ENCODE measurements at places on chromosomes 1 and 21.

DNA sequence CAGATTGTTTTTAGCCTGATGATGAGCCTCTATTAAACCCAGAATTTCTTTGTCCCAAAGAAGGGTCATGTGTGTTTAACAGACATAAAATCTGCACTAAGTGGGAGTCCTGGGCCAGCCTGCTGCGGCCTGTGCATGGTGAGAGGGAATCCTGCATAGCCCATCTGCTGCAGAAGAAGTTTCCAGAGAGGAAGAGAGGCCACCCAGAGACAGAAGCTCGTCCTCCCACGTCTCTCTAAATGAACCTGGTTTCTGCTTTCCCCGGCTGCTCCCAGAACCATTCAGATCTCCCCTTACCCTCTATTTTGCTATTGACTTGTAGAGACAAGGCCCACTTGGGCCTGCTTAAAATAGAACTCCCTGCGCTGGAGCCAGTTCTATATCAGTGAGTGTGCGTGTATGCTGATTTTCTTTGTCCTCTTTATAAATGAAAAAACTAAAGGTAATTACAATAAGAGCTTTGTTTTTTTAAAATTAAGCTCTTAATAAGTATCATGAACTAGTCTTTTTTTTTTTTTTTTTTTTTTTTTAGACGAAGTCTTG is 142.8 kb upstream of the RAB4A start:
- no peak for DNase-seq

DNA sequence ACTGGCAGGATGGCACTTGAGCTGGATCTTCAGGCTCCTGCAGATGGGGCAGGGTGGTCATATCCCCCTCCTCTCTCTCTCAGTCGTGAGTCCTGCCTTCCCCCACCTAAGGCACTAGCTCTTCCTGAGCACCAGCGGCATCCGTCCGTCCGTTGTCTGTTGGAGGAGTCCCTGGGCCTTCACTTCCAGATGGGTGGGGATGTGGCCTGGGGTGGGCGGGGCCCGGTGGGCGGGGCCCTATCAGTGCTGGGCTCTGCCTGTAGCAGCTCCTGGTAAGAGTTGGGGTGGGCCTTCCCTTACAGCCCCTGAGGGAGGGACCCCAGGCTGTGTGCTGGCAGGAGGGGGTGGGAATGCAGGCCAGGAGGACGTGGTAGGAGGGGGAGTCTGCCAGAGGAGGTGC is 10.3 kb downstream of the LDLRAD2 start:
- DNase-seq = peak; percentile 75

DNA sequence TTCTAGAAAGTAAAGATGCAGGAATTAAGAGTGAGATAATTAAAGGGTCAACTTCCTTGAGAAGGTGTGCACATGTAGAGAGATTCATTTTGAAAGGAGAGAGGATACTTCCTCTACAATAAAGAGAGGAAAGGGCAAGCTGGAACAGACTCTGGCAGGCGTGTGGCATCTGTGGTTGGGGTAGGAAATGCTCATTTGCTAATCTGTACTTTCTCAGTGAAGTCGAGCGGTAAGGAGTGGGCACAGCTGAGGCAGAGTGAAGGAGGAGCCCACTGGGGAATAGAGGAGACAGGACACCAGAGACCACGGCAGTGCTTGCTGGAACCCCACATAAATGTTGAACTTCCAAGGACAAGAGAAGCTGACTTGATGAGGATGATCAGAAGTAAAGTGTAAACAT is 49.1 kb downstream of the PCSK9 start:
- DNase-seq = peak; percentile 30

GRCh38 chr21:19171585-19171984 is 768.0 kb upstream of the TMPRSS15 start:
- no peak for DNase-seq

DNA sequence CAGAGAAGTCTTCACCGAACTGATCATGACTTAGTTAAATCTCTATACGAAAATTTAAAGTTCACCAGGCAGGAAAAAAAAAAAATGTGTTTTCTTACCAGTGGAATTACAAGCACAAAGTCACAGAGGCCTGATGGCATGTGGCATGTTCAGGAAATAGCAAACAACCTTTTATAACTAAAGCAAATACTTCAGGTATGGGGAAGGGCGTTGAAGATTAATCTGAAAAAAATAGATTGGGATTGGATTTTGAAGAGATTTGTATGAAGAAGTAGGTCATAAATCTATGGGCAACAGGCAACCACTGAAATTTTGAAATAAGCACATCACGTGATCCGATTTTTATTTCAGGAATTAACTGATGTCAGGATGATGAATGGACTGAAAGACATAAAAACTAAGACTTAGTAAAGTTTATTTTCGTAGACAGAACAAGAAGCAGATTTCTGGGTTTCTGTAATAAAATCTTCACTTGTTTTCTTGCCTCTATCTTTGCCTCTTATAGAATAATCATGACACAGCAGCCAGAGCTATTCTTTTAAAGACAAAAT is 295.9 kb upstream of the ADGRL4 start:
- DNase-seq = no peak

DNA sequence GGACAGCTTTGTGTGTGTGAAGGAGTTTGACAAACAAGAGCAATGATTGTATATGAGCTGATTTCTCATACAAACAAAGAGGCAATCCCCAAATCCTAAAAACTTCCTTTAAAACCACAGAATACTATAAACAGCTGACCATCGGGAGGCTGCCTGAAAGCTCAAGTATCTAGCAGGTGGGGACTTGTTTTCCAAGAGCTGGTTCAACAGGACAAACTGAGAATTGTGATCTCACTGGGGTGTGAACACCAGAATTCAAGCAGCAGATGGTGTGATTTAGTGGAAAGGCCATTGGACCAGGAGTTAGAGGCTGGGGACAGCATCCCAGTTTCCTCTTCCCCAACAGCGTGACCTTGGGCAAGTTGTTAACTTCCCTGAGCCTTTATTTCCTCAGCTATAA is 13.9 kb downstream of the LMX1A start:
- DNase-seq = no peak

DNA sequence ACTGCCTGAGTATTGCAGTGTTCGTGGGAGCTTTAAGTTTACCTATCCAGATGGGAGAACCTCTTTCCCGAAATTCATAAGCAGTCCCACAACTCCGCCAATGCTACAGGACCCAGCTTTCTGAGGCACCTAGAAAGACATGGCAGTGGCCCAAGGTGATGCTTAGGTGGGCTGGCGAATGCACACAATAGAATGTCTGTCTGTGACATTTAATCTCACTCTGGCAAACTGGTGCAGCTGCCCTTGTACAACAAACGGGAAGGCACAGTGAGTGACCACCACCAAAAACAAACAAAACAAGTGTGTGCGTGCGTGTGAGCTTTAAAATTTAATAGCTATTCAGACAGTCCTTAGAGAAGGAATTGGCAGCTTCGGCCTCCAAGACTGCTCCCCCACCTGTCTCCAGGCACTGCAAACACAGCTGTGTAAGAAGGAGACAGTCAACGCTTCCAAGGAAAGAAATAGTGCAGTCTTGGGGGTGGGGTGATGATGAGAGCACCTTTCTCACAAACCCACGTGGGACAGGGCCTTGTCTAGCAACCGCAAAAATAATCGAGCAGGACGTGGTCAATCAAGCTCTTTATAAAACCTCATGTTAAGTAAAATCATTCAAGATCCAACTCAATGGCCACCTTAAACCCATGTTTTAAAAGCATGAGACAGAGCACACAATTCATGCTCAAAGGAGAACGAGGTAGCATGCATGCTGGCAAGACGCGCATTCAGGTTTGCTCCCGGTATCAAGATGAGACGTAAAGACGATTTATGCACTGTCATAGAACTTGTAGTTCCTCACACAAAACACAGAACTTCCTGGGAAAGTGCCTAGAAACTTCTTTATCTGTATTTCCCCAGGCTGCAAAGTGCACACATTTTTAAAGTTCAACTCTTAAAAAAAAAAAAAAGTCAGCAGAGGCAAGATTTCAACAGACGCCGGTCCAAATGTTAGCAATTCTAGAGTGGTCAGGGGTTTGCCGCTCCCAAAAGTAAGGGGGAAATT is 84.1 kb downstream of the TM2D1 start:
- DNase-seq = peak; percentile 82

GRCh38 chr21:44271558-44272283 is 10.0 kb upstream of the DNMT3L start:
- no peak for DNase-seq

DNA sequence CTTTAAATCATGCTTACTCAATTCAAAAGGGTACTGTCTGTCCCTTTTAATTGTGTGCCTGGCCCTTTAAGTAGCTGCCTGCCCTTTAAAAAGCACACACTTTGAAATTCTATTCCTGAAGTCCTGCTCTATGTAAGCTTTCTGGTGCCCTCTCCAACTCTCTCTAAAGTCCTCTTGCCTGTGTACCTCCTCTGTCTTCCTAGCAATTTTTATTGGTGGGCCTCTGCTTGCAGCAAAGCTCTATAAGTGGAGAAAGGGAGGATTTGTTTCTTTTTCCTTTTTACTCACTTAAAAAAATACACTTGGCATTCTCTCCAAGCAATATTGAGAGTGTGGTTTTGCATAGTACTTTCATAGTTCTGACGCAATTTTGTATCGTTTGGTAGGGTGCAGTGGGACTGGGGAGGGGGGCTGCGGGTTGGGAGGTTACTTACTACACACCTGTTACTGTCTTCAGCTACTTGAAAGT is 135.4 kb downstream of the LMO4 start:
- no peak for DNase-seq

- no peak for DNase-seq
Measured at GRCh38 chr1:186662752-186663151, 17.5 kb downstream of the PTGS2 start.

- peak; percentile 48 for DNase-seq
Measured at GRCh38 chr1:181062836-181063428, 25.6 kb upstream of the IER5 start.

- peak; percentile 91 for DNase-seq
Measured at GRCh38 chr1:46613661-46614603, 2.7 kb downstream of the MOB3C start.

DNA sequence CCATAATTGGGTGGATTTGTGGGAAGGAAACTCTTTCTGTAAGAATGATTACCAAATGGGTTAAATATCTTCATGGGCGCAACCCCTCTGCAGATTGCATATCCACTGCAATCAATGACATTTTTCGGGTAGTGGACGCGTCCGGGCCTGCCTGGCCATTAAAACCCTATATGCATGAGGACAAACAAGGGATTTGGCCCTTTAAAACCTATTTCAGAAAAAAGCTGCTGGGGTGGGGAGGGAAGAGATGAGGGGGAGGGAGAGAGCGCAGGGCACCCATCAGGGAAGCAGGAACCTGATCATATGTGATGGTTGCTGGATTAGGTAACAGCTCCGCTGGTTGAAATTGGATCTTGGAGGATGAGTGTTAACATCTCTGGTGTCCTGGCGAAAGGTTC is 228.8 kb downstream of the PBX1 start:
- no peak for DNase-seq

DNA sequence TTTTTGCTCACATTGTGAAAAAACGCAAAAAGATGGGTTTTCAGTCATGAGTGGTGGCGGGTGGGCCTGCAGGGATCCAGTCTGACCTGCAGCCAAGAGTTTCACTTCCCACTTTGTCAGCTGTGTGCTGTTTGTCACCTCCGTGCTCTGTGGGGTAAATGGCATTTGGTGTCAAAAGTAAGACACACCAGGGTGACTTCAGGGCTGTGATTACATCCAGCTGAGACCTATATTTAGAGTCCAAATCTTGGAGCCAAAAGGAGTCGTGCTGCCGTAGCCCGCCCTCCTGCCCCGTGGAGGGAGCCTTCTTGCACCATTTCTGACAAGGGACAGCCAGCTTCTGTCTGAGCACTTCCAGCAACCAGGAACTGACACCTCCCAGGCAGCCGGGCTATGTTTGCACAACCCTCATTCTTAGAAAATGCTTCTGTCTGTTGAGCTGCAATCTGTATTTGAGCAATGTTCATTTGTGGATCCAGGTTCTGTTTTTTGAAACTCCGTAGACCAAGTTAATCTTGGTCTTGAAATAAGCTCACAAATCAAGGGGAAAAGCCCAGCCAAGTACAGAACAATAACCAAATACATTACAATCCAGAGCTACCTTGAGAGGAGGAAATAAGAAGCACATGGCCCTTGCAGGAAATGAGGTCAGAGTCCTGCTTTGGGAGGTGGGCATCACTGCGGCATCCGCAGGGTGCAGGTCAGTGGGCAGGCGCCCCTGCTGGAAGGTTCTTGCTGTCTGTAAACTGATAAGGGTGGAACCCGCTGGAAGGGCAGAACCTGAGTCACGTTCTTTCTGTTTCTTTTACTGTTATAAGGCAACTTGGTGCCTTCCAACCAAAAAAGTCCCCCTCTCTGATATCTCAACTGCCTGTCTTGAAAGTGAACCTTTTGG is 14.4 kb downstream of the ABCG1 start:
- peak; percentile 79 for DNase-seq

GRCh38 chr1:109395602-109396512 is 1.9 kb downstream of the SORT1 start:
- peak; percentile 51 for DNase-seq

GRCh38 chr1:2874607-2875480 is 73.4 kb upstream of the TTC34 start:
- DNase-seq = no peak

DNA sequence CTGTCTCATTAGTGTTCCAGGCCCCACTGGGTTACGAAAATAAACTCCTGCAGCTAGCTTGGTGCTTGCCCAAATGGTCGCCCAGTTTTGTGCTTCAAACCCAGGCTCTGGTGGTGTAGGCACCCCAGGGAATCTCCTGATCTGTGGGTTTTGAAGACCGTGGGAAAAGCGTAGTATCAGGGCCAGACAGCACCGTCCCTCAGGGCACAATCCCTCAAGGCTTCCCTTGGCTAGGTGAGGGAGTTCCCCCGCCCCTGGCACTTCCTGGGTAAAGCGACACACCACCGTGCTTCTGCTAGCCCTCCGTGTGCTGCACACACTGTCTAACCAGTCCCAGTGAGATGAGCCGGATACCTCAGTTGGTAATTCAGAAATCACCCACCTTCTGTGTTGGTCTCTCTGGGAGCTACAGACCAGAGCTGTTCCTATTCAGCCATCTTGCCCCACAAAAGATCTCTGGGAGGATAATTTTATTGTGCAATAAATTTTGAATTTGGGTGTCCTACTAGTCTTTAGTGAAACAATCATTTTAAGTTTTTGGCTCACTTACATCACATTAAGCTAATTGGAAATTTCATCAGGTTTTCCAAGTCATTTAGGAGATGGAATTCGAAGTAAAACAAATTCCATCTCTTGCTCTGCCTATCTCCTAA is 9.4 kb upstream of the SLC25A24 start:
- DNase-seq = no peak

DNA sequence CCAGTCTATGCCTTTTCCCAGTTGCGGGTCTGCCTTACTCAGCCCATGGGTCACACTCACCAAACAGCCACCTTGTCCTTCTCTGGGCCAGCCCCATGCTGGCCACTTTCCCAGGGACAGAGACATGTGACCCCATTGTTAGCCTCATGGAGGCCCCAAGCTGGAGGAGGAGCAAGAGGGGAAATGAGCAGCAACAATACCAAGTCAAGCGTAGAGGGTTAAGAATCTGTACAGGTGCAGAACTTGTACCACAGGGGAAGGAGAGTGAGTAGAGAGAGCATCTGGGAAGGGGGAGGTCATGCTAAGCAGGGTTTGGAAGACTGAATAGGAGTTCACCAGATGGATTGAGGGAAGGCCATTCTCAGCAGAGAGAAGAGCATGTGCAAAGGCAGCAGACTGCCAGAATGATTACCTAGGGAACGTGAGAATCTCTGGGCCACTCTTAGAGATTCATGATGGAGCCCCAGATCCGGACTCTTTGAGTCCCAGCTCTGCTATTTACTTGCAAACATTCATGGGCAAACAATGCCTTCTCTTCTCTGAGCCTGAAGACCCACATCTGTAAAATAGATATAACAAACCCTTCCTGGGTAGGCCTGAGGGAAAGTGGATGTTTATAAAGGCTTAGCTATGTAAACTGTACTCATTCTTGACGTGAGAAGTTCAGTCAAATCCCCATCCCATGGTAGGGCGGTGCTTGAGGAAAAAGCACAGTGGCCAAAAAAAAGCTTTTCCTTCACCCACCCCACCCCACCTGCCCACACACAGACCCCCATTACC is 2.8 kb upstream of the SLC2A1 start:
- DNase-seq = no peak

All from hematopoietic multipotent progenitor cell treated with erythropoietin and hydrocortisone succinate and interleukin-3 and kit ligand, for 6 days (in vitro differentiated cells).